ENCODE measurements at places on chromosomes 4 and X. TPM values are rescaled to one million over a fixed set of nuclear protein-coding genes. Genes with fewer than 3 reads are reported as not detected.

The VCX3B gene
- total RNA-seq = not detected

The HCFC1 gene
- total RNA-seq = 65.2 TPM

The SERTM2 gene
- total RNA-seq = not detected

The MAGEA2B gene
- not detected for total RNA-seq

The UGT2B10 gene
- not detected for total RNA-seq

The GNL3L gene
- 23.3 TPM for total RNA-seq

The FTHL17 gene
- total RNA-seq = not detected

The DCLK2 gene
- 22.5 TPM for total RNA-seq

The CNKSR2 gene
- 8.9 TPM for total RNA-seq

The FRG1 gene
- total RNA-seq = 30.7 TPM

The ASMT gene
- not detected for total RNA-seq
